ENCODE measurements at places on chromosomes 5 and 9. TPM values are rescaled to one million over a fixed set of nuclear protein-coding genes. Genes with fewer than 3 reads are reported as not detected.

CCL27 gene
- polyA plus RNA-seq: 0.74 TPM

INSYN2B gene
- 0.24 TPM for polyA plus RNA-seq

RASA1 gene
- polyA plus RNA-seq: 28.9 TPM

- DNase-seq: no peak
These were observed 515.3 kb downstream of the TLE1 start for GRCh38 chr9:81174023-81174422.

DCTN4 gene
- polyA plus RNA-seq: 39.7 TPM

Data from muscle of arm (tissue), 14 donors.